ENCODE measurements at places on chromosomes 5 and 9.

GRCh38 chr5:170206216-170206615, 26.6 kb upstream of the C5orf58 start:
- no peak for DNase-seq

- no peak for DNase-seq
These were observed 6.1 kb downstream of the MAMDC2 start for GRCh38 chr9:70049672-70050271.

- DNase-seq = no peak
These were observed 5.9 kb downstream of the GFI1B start for GRCh38 chr9:132984202-132985070.

DNA sequence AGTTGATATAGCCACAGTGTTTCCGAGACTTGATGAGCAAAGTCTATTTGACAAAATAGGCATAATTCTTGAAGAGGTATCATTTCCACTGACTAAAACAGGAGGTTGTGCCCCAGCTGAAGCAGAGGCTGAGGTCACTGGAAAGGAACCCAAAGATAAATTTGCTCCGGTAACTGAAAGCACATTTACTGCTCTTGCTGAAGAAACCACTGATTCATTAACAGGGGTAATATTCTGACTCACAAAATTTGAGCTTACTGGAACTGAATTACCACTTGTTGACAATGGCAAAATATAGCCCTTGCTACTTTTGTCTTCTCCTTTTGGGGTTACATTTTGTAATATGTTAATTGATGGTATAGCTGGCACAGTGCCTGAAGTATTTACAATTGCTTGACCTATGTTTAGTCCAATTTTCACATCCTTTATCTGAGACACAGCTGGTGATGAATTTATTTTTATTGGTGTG, 30.2 kb downstream of the MLANA start:
- DNase-seq = no peak

GRCh38 chr5:95916687-95917085, 45.0 kb downstream of the ELL2 start:
- DNase-seq = no peak

DNA sequence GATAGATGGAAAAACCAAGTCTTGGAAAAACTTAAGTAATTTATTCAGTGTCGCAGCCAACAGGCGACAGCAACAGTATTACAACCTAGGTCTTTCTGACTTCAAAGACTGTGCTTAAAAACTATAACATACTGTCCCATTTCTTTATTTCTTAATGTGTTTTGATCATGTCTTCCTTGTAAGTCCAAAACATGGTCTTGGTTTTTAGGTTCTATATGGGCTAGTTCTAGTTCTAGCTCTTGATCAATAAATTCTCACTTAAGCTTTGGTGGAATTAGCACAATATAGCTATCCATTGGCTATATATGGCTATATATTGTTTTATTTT, 69.9 kb downstream of the IQGAP2 start:
- DNase-seq = no peak

DNA sequence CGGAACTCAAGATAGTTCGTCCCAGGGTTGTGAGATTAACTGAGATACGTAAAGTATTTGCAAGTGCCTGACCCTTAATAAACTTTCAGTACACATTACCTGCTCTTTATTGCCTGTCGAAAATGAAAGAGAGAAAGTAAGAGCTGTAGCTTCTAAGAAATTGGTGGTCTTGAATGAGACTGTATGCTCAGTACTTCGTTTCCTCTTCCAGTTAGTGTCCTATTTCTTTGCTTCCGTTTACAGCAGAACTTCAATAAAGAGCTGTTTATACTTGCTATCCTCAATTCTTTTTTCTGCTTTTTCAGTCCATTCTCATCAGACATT, 534 bp downstream of the SRFBP1 start:
- DNase-seq = no peak

DNA sequence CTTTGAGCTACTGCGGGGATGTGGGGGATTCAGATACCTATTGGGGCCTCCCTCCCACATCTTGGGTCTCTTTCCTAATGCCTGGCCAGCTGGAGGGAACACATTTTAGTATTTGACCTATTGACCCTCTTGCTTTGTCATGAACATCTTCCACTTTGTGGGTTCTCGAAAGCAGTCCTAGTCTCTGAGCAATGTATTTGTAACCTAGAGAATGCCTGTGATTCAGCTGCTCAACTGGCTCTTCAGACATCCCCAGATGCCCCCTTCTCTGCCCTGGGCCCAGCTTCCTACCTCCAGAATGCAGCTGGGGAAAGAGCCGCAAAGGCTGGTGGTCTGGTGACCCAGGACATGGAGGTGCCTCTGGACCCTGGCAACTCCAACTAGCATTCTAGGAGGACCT, 32.2 kb downstream of the APTX start:
- DNase-seq = no peak

DNA sequence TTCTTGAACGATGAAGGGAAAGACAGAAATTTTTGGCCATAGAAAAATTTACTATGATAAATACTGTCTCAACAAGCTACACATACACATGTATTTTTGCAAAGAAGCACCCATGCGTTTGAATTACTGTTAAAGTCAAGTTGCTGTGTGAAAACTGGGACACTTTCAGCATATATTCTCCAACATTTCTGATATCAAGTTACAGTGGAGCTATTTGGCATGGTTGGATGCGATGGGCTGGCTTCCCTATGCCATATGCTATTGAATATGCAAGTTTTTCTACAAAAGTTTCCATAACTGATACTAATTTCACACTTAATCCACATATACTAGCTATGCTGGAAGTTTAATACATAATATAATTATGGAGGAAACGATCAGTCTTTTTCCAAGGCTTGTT, 381.4 kb downstream of the CTNND2 start:
- DNase-seq = no peak

- no peak for DNase-seq
These were observed 42.1 kb upstream of the ZNF462 start for GRCh38 chr9:106820866-106821265.

DNA sequence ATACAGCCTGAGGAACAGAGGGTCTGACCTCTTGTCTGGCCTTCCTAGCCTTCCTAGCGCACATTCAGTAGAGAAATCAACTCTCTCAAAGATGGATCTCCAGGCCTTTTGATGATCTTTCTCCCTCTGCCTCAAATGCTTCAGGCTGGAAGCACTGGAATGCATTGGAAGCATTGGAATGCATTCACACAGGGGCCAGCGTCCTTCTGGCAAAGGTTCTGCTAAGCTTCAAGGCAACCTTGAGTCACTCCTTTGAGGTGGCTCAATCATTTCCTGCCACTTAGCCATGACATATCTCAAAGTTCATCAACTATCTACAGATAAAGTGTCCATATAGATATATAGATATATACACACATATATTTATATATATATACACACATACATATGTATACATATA, 42.9 kb downstream of the OR2K2 start:
- DNase-seq = no peak

DNA sequence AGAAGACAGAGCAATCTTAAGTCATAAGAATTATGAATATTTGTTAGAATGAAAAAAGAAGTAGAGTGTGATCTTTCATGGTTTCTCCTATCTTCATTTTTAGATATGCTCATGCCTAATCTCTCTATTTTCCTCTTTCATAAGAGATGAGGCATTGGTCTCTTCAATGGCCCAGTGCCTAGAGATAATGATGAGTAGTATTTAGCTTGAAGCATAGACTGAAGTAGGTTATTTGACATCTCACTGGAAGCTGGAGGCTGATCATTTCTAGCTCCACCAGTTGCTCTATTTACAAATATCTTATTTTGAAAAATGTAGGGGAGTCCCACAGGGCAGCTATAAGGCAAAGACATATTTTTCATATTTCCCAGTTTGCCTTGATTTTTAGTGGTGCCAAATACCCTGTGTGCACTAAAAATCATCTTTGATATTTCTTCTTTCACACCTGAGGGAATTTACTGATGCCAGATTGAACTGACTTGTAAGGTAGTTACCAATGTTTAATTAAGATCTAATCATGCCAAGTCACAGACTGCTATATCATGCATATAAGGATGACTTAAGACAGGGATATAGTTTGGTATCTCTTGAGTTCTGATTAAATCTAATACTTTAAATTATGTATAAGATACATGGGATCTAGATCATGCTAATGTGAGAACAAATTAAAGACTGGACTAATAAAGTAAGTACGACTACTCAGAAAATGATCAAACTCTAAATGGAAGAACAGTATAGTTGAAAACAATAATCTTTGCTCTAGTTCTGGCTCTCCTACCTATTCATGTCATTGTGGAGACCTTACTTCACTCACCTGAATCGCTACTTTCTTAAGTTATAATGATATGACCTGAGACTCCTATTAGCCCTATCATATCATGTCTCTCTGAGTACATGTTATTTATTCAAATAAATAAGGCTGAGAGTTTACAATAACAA, 108.2 kb upstream of the IFNE start:
- DNase-seq = no peak

DNA sequence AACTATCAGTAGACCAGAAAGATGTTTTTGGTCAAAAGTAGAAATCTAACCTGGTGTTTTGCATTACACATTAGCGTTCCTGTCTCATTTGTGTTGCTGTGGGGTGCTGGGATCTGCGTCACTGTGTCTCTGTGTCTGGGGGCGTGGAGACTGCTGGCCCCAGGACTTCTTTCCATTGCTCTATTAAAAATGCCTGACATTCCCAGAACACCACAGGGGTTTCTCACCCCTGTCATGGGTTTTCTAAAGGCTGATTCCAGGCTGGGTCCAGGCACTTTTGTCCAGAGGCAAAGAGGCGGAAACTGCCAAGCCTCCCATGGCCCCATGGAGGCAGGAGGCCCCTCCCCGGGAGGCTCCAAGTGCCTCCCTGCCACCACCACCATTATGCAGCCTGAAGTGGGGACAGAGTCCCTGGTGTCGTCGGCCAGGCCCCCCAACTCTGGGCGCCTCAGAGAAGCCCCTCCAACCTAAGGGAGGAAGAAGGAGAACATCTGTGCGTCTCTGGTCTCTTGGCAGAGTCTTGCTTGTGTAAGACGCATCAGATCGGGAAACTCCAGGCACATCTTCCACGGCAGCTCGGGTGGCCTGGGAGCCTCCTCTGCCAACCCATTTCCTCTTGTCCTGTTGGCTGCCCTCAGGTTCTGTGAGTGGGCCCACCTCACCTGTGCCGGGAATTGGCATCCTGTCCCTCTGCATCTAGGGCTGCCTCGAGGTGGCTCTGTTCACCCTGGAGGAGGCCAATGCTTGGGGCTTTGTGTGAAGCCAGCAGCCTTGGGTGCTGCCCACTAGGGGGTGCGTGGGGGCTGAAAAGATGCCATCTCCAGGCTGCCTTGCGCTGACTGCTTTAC, 13.8 kb upstream of the PLEKHG4B start:
- peak; percentile 31 for DNase-seq

- no peak for DNase-seq
These were observed 51.2 kb downstream of the TARS1 start for GRCh38 chr5:33491941-33492340.

DNA sequence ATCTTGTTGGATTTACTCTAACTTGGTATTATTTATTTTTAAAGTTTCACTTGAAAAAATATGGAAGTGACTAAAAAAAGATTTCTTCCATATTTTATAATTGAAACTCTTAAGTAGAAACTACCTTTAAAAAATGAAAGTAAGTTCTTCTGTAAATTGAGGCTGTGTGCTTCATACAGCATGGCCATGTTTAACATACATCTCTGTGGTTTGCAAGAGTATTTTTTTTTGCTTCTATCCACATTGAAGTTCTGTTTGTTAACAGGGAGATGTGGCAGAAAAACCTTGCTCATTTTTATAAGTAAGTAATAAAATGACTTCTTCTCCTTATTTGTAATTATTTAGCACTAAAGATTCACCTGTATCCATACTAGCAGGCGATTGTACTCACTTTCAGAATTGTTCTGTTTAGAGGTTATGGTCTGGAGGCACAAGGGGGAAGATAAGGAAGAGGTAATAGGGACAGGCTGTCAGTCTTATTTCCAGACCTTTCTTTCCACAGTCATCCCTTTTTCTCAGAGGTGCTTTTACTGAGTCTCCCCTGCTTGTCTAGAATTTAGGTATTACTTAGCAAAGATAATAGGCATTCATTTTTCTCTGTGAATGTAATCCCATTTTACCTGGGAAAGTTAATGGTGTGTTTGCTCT, 16.0 kb downstream of the FYB1 start:
- no peak for DNase-seq
